H4 (cell line): ENCODE measurements at places on chromosomes 12 and 14. TPM values are rescaled to one million over a fixed set of nuclear protein-coding genes. Genes with fewer than 3 reads are reported as not detected.

- no peak for DNase-seq
Measured at GRCh38 chr12:52097045-52097666, 17.7 kb downstream of the SMIM41 start.

The PTGER2 gene
- total RNA-seq: 3.7 and 5.7 TPM in 2 replicates

The SYNDIG1L gene
- not detected in 2 replicates for total RNA-seq

- no peak for DNase-seq
Measured at GRCh38 chr14:92425101-92425500, 88.5 kb upstream of the RIN3 start.

- DNase-seq: no peak
Measured at GRCh38 chr12:131164096-131164872, 210.6 kb downstream of the ADGRD1 start.

DNA sequence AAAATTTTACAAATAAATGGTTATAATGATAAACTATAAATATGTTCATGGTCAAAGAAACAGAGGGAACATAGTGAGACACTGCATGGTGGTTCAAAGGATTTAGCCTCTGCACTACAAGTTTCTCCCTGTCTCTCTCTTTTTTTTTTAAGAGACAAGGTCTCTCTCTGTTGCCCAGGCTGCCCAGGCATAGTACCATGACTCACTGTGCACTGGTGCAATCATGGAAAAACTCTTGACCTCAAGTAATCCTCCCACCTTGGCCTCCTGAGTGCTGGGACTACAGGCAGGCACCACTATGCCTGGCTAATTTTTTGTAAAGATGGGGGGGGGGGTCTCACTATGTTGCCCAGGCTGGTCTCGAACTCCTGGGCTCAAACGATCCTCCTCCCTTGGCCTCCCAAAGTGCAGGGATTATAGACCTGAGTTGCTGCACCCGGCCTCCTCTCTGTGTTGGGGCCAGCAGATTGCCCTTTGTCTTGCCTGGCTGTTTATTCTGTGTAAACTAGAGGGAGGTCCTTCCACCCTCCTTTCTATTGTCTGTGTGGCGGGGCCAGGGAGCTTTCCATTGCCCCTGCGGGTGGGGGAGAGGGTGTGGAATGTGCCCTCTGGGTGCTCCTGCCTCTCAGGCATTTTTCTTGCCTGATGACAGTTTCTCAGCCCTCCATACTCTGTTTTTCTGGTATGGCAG lies 22.1 kb downstream of the MTHFD1 start:
- DNase-seq: peak; percentile 19
